ENCODE measurements at places on chromosomes 5 and 9. TPM values are rescaled to one million over a fixed set of nuclear protein-coding genes. Genes with fewer than 3 reads are reported as not detected.

ZFP2 gene
- total RNA-seq = 0.86 TPM

ABITRAM gene
- total RNA-seq = 13.9 TPM

MOB3B gene
- total RNA-seq = 1.3 TPM

OGN gene
- total RNA-seq = not detected

ARSK gene
- 7.2 TPM for total RNA-seq

SPINK5 gene
- not detected for total RNA-seq

CREBRF gene
- 35.8 TPM for total RNA-seq

RNF180 gene
- total RNA-seq = not detected

PAPPA gene
- total RNA-seq = not detected

DNAH5 gene
- not detected for total RNA-seq

DNA sequence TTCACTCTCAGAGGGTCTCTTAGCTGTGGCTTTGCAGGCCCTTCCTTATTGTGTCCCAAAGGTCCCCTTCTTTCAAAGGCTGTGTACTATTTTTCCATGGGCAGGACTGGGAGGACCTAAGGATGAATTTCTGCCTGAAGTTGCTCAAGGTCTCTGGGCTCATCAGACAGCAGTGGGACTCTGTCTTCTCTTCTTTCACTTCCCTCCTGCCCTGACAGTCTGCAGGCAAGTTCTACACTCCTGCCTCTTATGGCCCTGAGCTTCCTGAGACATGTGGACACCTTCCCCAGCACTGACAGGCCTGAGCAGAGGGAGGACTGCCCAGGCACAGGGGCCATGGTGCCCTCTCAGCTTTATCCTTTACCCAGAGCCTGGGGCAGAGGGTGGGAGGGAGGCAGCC is 14.8 kb downstream of the ENHO start:
- peaks cover 5% of the 10 kb centered on the region for H3K27me3 ChIP-seq
- no peaks in the 10 kb centered on the region for H3K36me3 ChIP-seq
- H3K4me1 ChIP-seq = no peaks in the 10 kb centered on the region
- no peak overlapping the region for H3K4me3 ChIP-seq

- peaks cover 6% of the 10 kb centered on the region for H3K27me3 ChIP-seq
- no peak for DNase-seq
- no peak overlapping the region for H3K27ac ChIP-seq
- no peak overlapping the region for H3K4me3 ChIP-seq
- no peaks in the 10 kb centered on the region for H3K36me3 ChIP-seq
Observed at GRCh38 chr5:139226131-139226530, 28.0 kb upstream of the SIL1 start.

DNA sequence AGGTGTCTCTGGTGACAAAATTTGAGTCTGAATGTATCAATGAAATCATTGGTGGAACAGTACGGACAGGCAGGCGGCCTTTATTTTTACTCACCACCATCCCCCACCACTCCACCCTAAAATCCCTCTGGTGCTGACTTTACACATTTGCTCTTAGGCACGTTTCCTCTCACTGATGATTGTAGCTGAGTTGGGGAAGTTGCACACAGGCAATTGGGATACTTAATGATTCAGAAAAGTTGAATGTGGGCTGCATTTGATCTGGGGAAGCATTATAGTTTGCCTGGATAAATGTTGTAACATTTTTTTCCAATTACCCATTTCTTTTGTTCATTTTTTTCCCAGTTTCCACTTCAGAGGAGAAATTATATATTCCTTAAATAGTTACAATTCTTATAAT is 658.4 kb downstream of the TLR4 start:
- H3K4me3 ChIP-seq = no peak overlapping the region
- H3K27me3 ChIP-seq = no peaks in the 10 kb centered on the region
- DNase-seq = no peak
- no peaks in the 10 kb centered on the region for H3K4me1 ChIP-seq

DNA sequence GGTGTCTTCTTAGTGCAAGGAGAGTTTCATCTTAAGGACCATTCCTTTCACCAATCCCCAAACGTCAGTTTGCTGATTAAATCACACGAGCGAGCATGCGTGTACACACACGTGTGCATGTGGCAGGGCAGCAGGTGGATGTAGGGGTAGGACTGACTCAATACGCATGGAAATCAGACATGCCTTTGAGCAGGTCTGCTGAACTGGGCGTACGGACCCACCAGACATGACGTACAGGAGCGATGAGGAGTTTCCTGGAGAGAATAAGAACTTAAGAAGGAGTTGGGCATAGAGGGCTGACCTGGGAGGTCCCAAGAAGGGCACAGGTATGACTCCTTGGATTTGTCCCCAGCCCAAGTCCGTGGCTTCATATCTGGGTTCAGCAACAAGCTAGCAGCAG is 170.0 kb downstream of the FGF18 start:
- no peak overlapping the region for H3K27ac ChIP-seq
- H3K4me1 ChIP-seq = no peaks in the 10 kb centered on the region
- no peak for DNase-seq
- no peaks in the 10 kb centered on the region for H3K36me3 ChIP-seq
- no peak overlapping the region for H3K4me3 ChIP-seq

- no peak overlapping the region for H3K27ac ChIP-seq
- no peak overlapping the region for H3K4me3 ChIP-seq
- H3K4me1 ChIP-seq = peaks cover 13% of the 10 kb centered on the region
Observed at GRCh38 chr5:148768806-148769415, 57.5 kb upstream of the ADRB2 start.

- DNase-seq = peak; percentile 64
- peak within 1 kb of the TSS; percentile 75 for H3K4me3 ChIP-seq
- H3K27me3 ChIP-seq = peaks cover 51% of the 10 kb centered on the region
- H3K36me3 ChIP-seq = no peaks in the 10 kb centered on the region
- peaks cover 5% of the 10 kb centered on the region for H3K4me1 ChIP-seq
Observed at GRCh38 chr5:172640822-172641358, at the start of gene NEURL1B. TSS of gene NEURL1B (plus strand) at chr5:172641263. CDS start at chr5:172641407, 144 bp downstream.

- no peaks in the 10 kb centered on the region for H3K27me3 ChIP-seq
- no peaks in the 10 kb centered on the region for H3K36me3 ChIP-seq
- no peak for DNase-seq
- H3K4me1 ChIP-seq = no peaks in the 10 kb centered on the region
Observed at GRCh38 chr9:134488331-134489280, 153.0 kb upstream of the COL5A1 start.

GRCh38 chr5:108003178-108003577 is 332.4 kb upstream of the EFNA5 start:
- H3K4me1 ChIP-seq = peaks cover 13% of the 10 kb centered on the region
- DNase-seq = no peak
- no peaks in the 10 kb centered on the region for H3K36me3 ChIP-seq

DNA sequence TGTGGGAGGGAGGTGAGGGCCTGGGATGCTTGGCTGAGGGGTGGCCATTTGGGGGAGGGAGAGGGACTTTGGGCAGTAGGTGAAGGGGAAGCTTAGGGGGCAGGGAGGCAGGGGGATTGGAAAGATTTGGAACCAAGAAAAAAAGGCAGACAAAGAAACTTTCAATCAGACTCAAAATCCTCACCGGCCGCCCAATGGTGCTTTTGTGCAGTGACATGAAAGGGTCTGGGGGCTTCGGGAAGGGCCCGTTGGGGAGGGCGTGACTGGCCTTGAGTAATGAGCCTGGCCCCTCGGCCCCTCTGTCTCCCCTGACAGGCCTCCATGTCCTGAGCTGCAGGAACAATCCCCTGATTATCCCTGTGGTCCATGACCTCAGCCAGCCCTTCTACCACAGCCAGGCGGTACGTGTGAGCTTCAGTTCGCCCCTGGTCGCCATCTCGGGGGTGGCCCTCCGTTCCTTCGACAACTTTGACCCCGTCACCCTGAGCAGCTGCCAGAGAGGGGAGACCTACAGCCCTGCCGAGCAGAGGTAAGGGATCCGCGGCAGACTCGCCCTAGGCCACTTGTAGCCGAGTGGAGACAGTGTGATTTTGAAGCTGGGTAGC is 181.1 kb downstream of the PAPPA start:
- H3K27ac ChIP-seq = no peak overlapping the region
- DNase-seq = no peak
- H3K4me1 ChIP-seq = no peaks in the 10 kb centered on the region
- peaks cover 19% of the 10 kb centered on the region for H3K27me3 ChIP-seq

- no peak overlapping the region for H3K4me3 ChIP-seq
- H3K36me3 ChIP-seq = no peaks in the 10 kb centered on the region
- peaks cover 42% of the 10 kb centered on the region for H3K4me1 ChIP-seq
- no peaks in the 10 kb centered on the region for H3K27me3 ChIP-seq
Observed at GRCh38 chr5:16548115-16548514, 68.7 kb downstream of the RETREG1 start.

DNA sequence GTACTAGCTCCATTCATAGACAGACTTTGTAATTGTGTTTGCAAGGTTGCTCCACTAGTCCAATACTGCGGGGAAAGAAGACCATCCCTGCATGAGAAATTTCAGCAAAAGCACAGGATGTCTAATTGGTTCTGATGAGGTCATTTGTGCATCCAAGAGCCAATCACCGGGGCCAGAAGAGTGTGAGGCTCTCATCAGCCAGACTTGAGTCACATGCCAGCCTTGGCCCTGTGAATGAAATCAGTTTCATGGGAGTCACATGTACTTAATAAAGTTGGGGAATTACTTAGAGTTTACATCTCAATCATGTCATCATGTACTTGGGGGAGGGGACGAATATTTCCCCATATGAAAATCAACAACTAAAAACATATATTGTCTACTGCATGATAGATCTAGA is 1236.0 kb downstream of the MAT2B start:
- no peaks in the 10 kb centered on the region for H3K36me3 ChIP-seq
- H3K27me3 ChIP-seq = no peaks in the 10 kb centered on the region
- DNase-seq = no peak
- H3K4me3 ChIP-seq = no peak overlapping the region
- no peak overlapping the region for H3K27ac ChIP-seq

- DNase-seq = no peak
- H3K4me3 ChIP-seq = no peak overlapping the region
- no peak overlapping the region for H3K27ac ChIP-seq
- H3K36me3 ChIP-seq = peaks cover 13% of the 10 kb centered on the region
- no peaks in the 10 kb centered on the region for H3K4me1 ChIP-seq
Observed at GRCh38 chr5:68494771-68495170, 279.2 kb downstream of the PIK3R1 start.

DNA sequence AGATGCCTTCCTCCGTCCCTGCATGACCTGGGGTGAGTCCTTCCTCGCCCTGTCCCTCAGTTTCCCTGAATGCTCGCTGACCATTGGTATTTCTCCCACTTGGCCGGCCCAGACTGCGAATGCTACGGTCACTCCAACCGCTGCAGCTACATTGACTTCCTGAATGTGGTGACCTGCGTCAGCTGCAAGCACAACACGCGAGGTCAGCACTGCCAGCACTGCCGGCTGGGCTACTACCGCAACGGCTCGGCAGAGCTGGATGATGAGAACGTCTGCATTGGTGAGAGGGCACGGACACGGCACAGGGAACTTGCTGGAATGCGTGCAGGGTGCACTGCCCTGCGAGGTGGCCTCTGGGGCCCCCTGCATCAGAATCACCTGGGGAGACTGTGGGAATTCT is 77.1 kb downstream of the NTNG2 start:
- H3K36me3 ChIP-seq = no peaks in the 10 kb centered on the region
- H3K27me3 ChIP-seq = no peaks in the 10 kb centered on the region
- peaks cover 18% of the 10 kb centered on the region for H3K4me1 ChIP-seq
- H3K27ac ChIP-seq = no peak overlapping the region

GRCh38 chr9:133008824-133009223 is 22.0 kb upstream of the GTF3C5 start:
- H3K4me1 ChIP-seq = no peaks in the 10 kb centered on the region
- no peak for DNase-seq
- H3K4me3 ChIP-seq = no peak overlapping the region
- H3K36me3 ChIP-seq = no peaks in the 10 kb centered on the region
- H3K27ac ChIP-seq = no peak overlapping the region

GRCh38 chr9:110028271-110028670 is 179.7 kb downstream of the C9orf152 start:
- no peaks in the 10 kb centered on the region for H3K27me3 ChIP-seq
- peak overlapping the region; percentile 2 for H3K4me3 ChIP-seq
- H3K36me3 ChIP-seq = no peaks in the 10 kb centered on the region
- no peak overlapping the region for H3K27ac ChIP-seq

DNA sequence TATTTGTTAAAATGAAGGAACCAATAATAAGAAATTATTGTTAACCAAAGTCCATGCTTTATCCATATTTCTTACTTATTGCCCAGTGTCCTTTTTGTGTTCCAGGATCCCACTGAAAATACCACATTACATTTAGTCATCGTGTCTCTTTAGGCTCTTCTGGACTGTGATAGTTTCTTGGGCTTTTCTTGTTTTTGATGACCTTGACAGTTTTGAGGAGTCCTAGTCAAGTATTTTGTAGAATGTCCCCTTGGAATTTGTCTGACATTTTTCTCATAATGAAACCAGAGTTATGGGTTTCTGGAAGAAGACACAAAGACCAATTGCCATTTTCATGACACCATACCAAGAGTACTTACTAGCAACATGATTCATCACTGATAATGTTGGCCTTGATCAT is 13.6 kb upstream of the COMMD10 start:
- no peak for DNase-seq
- H3K4me1 ChIP-seq = peaks cover 13% of the 10 kb centered on the region
- no peaks in the 10 kb centered on the region for H3K36me3 ChIP-seq
- no peak overlapping the region for H3K4me3 ChIP-seq
- H3K27ac ChIP-seq = no peak overlapping the region
- H3K27me3 ChIP-seq = peaks cover 31% of the 10 kb centered on the region

GRCh38 chr5:173689737-173690360 is 73.4 kb upstream of the BOD1 start:
- H3K4me3 ChIP-seq = no peak overlapping the region
- peaks cover 1% of the 10 kb centered on the region for H3K36me3 ChIP-seq
- H3K27me3 ChIP-seq = no peaks in the 10 kb centered on the region
- no peak for DNase-seq
- H3K4me1 ChIP-seq = no peaks in the 10 kb centered on the region
